ENCODE measurements at places on chromosomes 3 and 15.

DNA sequence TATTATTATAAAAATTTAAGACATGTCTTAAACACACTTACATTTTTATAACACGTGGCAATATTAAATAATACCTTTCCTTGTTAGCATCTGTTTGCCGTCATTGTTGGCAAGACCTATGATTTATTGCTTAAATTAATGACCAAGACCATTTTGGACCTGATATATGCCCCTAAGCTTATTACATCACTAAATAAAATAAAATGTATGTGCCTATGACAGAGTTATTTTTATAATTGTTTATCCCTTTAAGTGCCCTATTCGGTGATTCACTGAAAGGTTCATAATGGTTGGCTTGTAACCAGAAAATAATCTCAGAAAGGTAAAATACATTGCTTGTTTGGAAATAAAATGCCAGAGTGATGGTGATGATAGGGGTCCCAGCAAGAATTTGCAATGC lies 17.5 kb downstream of the CDIN1 start:
- DNase-seq: no peak

DNA sequence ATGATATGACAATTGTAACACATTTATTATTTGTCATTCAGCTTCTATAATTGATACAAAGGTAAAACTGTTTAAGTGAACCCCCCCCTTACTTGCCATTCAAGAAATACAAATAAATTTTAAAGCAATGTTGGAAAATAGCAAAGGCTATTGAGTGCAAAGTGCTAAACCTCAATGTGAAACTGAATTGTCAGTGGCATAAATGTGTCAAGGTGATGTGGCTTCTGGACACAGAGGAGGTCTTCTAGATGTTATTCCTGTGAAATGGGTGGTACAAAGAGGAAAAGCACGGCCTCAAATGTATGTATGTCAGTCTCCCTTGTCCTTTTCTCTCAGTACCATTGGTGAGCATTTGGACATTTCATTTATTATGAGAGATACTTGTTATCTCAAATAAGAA lies 149.4 kb downstream of the MCTP2 start:
- DNase-seq: no peak

DNA sequence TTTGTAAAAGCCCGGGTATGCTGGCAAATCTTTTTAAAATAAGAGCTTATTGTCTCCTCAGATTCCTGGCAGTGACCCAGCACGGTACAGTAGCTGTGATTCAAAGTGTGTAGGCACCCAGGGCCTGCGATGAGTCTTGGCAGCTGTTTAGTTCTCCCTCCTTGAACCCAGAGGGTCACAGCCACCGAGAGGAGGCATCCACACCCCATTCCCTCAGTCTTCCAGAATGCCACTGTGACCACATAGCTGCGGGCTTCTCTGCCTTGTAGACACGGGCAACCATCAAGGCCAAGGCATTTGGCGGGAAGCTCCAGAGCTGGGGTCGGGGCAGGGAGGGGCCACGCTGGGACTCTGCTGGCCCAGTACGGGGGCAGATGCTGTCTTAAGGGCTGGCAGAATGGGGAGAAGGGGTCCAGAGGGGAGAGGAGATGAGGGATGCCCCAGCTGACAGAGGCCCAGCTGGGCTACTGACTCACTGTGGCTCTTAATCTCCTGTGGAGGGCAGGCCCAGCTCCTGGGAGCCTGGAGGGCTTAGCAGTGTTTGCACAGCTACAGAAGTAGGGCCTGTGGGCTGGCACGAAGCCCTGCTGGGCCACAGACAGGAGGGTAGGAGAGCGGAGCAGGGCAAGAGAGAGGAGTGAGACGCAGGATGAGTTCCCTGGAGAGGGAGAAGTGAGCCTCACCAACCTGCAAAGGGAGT lies 68.8 kb upstream of the DLG1 start:
- no peak for DNase-seq

- no peak for DNase-seq
Measured at GRCh38 chr3:11410564-11410963, 138.4 kb downstream of the ATG7 start.

- no peak for DNase-seq
Measured at GRCh38 chr15:74784426-74785193, 2.7 kb downstream of the CSK start.

- no peak for DNase-seq
Measured at GRCh38 chr15:75307778-75308390, 25.2 kb downstream of the GOLGA6D start.

DNA sequence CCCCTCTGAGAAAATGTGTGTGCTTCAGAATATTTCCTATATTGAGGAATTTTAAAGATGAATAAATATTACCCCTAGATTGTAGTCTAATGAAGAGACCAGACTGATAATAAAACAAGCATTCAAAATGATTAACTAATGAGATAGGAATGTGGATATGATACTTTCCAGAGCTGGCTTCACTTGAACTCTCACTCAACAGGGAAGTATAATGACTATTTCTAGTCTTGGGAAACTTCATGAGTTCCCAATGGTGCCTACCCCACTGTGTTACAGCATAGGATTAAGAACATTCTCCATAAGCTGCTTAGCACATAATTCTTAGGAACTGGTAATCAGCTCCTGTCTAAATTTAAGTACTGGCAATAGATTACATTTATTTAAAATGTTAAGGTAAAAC lies 261.5 kb upstream of the ZNF385D start:
- no peak for DNase-seq

GRCh38 chr3:196641333-196642054 lies 2.0 kb downstream of the NRROS start:
- DNase-seq: no peak

- no peak for DNase-seq
Measured at GRCh38 chr15:98917417-98917816, 90.2 kb downstream of the PGPEP1L start.

- no peak for DNase-seq
Measured at GRCh38 chr3:72361990-72362389, 486.3 kb downstream of the SHQ1 start.

DNA sequence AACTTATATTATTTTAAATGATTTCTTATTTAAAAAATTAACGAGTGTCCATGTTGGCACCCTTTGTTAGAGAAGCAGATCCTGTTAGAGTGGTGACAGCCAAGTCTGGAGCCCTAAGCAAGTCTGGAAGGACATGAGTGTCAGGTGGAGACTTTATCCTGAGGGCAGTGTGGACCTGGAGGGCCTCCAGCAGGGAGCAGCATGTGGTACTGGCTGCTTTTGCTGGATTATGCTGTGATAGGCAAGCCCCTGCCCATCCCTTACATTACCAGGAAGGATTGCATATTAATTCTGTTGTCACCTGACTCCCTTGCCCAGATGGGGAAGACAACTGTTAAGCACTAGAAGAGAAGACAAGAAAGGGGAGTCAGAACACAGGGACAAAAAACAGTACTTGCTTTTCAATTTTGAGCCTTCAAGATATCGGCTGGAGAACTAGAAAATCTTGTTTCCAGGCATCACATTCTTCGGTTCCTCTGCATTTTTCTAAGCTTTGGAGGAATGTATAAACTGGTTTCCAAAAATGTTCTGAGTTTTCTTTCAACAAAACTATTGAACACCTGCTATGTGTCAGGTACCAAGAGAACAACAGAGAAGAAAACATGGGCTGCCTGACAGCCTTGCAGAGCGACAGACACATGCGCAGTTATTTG lies 22.7 kb downstream of the ZNF860 start:
- DNase-seq: no peak

DNA sequence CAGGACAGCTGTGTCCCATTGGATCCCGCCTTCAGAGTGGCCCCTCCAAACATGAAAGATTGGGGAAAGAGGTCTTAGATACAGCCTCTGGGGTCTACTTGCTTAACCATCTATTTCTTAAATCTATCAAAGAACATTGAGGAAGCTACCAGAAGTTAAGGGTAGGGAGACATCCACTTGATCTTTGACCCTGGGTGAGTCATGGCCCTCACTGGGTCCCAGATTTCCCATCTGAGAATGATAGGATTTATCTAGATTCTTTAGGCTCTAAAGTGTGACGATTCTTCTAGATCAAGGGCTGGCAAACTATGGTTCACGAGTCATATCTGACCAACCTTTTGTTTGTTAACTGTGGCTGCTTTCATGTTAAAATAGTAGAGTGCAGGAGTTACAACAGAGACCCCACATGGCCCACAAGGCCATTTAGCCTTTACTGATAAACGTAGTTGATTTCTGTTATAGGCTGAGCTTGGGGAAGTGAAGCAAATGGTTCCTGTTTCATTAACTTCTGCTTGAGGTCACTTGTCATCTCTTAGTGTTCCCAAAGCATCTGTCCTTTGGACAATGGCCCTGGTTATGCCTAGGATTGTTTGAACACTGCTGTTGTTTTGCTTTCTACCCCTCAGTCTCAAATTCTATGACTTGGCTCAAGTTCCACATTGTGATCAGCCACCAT lies 8.0 kb downstream of the MUC13 start:
- DNase-seq: no peak

GRCh38 chr3:172071780-172072330 lies 32.5 kb downstream of the FNDC3B start:
- DNase-seq: no peak

GRCh38 chr3:111797171-111797615 lies 61.9 kb upstream of the PHLDB2 start:
- no peak for DNase-seq

- no peak for DNase-seq
Measured at GRCh38 chr15:92407916-92408315, 14.2 kb downstream of the ST8SIA2 start.

DNA sequence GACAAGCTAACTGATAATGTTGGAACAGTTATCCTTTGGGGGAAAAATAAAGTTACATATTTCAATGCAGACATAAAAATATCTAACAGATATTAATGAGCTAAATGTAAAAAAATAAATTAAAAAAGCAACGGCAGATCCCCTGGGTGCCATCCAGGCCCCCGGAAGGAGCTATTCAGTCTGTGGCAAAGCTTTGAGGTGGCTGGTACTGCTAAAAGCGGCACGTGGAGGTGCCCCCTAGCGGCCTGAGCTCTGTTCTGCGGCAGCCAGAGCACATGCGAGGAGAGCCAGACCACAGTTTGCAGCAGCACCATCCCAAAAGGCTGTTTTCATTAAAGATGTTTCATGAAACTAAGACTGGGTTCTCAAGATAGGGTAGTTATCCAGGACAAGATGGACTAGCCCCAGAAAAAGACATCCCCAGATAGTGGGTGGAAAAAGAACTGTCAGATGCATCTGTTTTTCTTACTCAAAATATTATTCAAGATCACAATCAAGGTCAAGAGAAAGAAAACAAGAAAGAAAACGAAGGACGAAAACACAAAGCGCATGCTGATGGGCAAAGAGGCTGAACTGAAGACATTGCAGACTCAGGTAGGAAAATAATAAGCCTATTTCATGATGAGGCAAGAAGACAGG lies 18.7 kb downstream of the AP3S2 start:
- peak; percentile 42 for DNase-seq

DNA sequence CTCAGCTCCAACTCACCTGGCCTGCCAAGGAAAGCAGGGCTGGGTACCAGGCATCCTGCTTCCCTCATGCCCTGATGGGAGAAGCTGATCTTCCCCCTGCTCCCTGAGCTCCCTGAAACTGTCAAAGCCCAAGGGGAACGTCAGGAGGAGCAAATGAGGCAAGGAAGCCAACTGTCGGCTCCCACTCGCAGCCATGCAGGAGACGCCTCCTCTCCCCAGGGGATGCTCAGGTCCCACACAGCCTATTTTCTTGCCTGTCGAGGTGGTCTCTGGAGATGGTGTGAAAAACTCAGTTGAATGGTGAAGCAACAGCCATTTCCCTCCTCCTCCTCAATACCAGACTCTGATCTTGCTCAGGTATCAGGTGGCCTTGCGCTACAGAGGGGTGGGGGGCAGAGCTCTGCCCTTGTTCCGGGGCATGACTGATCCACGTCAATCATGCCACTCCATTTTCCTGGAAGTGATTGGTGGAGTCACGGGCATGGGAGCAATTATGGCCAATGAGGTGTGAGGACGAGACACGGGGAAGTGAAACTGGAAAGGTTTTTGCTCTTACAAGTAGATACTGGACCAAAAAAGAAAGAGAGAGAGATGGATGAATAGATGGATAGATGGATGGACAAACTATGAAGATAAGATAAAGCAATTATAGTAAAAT lies 58.2 kb downstream of the SLC6A1 start:
- no peak for DNase-seq

- DNase-seq: no peak
Measured at GRCh38 chr3:195101001-195101583, 169.9 kb downstream of the XXYLT1 start.

DNA sequence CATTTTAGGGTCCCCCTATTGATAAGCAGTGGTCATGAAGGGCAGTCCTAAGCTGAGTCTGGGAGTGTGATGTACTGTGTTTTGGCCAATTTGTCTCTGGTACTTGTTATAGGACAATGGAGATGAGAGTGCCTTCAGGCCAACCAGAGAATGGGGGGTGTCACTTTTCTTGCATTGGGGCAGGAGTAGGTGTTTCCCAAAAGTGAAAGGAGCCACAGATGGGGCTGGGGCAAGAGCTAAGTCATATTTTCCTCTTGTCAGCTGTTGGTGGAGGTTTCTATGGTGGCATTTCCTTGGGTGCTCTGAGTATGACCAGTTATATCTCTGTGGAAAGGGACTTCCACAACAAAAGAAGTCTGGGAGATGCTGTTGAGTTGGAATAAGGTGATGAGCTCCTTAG lies 24.7 kb upstream of the BSN start:
- no peak for DNase-seq

DNA sequence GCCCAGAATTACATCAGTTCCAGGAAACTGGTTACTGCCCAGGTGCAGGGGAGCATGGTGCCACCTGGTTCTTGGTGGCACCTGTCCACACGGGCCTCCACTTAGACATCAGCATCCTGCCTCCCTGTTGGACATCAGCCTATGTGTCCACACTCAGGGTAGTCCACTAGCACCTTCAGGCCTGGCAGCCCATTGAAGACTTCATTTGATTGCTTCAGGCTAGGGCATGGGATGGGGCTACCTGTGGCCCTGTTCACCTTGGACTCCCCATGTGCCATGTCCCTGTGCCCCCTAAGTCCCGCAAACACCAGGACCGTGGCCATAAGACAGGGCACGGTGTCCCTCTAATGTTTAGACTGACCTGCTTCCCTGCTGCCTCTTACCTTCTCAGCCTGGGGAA lies 30.9 kb downstream of the CYP8B1 start:
- DNase-seq: no peak

DNA sequence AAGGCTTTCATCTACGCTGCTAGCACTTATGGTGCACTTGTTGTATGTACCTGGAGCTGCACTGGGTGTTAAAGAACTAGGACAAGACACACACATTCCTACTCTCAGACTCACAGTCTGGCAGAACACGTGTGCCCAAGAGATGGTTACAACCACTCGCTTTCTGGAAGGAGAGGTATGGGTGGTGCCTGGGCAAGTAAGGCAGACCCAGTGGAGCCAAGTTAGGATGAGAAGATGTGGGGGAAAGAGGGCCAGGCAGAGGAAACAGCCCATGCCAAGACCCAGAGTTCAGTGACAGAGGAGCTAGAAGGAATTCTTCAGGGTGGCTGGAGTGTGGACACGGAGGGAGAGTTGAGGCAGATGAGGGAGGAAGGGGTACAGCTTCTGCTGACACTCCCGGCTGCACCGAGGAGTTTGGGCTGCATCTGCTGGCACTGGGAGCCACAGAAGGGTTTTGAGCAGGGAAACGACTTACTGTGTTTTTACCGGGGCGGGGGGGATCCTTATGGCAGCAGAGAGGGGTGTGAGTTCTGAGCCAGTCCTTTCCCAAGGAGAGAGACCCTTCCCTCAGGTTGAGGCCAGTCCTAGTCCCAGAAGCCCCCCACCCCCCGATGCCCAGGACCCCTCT lies 59.0 kb downstream of the GRIP2 start:
- DNase-seq: no peak

Measured in activated gamma-delta T cell (primary cell).